ENCODE measurements at places on chromosomes 7 and 10.

- no peak for DNase-seq
These were observed 941 bp upstream of the LUC7L2 start for GRCh38 chr7:139358541-139359365.

GRCh38 chr7:78413568-78413967 is 615.0 kb downstream of the PHTF2 start:
- no peak for DNase-seq

GRCh38 chr7:14551310-14551709 is 351.2 kb downstream of the DGKB start:
- no peak for DNase-seq

DNA sequence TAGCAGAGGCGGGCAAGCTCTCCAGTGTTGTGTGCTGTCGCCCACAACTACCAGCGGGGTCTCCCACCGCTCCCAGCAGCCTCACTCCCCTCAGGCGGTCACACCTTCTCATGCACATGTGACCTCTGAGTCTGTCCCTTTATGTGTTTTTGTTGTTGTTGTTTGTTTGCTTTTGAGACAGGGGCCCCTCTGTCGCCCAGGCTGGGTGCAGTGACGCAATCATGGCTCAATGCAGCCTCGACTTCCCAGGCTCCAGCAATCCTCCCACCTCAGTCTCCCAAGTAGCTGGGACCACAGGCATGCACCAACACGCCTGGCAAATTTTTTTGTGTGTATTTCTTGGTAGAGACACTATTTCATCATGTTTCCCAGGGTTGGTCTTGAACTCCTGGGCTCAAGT is 1.5 kb downstream of the CPSF4 start:
- DNase-seq = no peak
